ENCODE measurements at places on chromosomes 2 and 18.

- DNase-seq, result no peak
Measured at GRCh38 chr18:57018845-57019244, 128.0 kb upstream of the BOD1L2 start.

DNA sequence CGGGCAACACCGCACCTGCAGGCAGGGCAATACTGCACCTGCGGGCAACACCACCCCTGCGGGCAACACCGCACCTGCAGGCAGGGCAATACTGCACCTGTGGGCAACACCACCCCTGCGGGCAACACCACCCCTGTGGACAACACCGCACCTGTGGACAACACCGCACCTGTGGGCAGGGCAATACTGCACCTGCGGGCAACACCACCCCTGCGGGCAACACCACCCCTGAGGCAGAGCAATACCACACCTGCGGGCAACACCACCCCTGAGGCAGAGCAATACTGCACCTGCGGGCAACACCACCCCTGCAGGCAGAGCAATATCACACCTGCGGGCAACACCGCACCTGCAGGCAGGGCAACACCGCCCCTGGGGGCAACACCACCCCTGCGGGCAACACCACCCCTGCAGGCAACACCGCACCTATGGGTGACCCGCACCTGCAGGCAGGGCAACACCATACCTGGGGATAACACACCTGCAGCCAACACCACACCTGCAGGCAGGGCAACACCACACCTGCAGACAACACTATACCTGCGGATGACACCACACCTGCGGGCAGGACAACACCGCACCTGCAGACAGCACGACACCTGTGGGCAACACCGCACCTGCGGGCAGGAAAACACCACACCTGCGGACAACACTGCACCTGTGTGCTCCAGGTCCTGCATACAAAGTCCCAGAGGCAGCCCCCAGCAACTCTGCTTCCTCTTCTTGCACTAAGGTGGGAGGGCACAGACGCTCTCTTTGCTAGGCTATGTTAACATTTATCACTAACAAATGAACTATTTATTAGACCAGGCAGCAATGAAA, 57.7 kb downstream of the EIPR1 start:
- peak; percentile 8 for DNase-seq

- DNase-seq, result no peak
Measured at GRCh38 chr18:60568220-60568619, 195.6 kb upstream of the MC4R start.

GRCh38 chr18:7945882-7946281, 378.8 kb downstream of the PTPRM start:
- no peak for DNase-seq

GRCh38 chr2:95185197-95185596, 19.6 kb downstream of the ZNF2 start:
- DNase-seq, result no peak

DNA sequence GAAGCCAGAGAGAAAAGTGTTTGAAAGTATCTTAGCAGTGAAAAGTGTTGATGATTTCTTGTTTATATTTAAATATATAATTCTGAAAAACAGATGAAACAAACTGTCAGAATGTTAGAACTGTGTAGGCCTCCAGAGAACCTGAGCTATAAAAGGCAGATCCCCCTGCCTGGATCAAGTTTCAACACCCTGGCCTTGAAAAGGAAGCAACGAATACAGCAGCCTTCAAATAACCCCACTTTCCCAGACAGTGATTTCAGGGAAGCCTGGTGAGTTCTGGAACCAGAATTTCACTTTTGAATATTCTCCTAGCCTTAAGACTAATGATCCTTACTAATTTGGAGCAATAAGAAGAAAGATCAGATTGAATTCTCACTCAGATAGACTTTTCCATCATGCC, 13.3 kb upstream of the TRIM43 start:
- no peak for DNase-seq

DNA sequence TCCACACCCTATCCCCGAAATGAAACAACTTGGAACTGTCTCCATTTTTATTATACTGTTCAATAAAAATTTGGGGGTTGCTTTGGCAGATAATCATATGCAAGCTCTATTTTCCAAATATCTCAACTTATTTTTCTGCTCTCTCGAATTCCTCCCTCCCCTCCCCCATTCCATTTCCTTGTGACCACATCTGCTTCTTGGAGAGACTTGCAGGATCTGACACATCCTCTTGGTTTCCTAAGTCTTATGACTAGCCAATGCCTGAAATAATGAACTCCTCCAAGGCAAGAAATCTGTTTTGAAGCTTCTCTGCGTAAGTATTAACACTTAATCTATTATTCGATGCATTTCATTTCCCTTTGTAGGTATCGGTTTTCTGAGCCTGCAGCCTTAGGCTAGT, 16.1 kb downstream of the TGIF1 start:
- DNase-seq, result no peak

DNA sequence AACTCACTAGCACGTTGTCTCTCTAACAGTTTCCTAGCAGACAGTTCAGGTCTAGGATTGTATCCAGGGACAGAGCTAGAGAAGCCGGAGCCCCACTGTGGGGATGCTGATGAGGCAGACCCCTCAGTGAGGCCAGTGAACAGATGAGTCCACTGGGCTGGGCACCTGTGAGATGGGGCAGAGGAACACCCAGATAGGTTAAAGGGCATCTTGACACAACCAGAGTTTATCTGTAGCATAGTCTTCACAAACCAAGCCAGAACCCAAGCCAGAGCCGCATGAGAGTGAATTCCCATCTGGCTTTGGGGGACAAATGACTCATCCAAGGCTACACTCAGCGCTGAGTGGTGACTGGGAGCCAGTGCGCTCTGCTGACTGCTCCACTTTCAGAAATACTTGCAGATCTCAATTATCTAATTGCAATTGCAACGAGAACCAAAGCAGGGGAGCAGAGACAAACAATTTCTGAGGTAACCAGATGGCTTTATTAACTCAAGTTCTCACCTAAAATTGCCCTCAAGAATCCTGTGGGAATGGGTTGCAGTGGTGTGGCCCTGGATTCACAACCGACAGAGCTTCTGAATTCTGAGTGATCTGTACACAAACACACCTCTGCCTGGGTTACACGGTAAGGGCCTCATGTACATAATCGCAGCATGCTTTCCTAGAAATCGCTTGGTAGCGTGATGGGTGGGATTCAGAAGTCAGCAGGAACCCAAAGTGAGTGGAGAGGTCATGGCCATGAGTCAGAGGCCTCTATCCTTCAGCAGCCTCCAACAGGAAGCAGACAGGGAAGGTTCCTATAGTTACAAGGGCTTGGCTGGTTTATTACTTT, 48.7 kb upstream of the MSH2 start:
- DNase-seq, result no peak

DNA sequence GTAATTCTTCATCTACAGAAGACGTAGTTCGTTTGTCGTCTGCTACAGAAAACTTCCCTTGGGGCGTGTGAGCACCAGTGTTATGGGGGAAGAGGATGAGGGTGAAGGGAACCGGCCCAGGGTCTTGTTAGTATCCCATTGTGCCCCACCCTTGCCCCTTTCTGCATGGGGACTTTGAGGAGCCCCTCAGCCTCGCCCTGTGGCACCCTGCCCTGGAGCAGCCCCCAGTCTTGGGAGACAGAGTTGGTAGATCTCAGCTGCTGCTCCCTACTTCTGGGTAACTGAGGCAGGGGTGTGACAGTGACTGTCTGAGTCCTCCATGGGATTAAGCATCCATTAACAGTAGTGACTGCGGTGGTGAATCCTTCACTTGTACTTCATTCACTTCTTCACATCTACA, 50.1 kb downstream of the RNF144A start:
- no peak for DNase-seq

GRCh38 chr2:24754985-24755705, 38.0 kb downstream of the PTRHD1 start:
- no peak for DNase-seq

DNA sequence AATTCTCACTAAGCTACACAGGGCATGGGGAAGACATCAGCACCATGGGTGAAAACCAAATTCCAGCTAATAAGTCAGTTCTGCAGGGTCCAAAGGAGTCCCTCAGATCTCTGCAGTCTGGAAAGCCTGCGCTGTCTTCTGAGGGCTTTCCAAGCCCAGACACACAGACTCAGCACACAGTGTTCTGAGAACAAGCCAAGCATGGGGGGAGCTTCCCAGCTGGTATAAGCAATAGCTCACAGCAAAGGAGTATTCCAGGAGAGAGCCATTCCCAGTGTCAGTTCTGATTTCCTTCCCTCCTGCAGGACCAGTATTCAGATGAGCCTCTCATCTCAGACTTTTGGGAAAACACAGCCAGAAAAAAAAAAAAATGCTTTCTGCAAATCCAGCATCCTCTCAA, 370.8 kb downstream of the TNS1 start:
- DNase-seq, result peak; percentile 67

- no peak for DNase-seq
Measured at GRCh38 chr2:234978466-234979203, 26.8 kb downstream of the SH3BP4 start.

- DNase-seq, result peak; percentile 62
Measured at GRCh38 chr2:30422444-30423040, 24.5 kb upstream of the LCLAT1 start.

DNA sequence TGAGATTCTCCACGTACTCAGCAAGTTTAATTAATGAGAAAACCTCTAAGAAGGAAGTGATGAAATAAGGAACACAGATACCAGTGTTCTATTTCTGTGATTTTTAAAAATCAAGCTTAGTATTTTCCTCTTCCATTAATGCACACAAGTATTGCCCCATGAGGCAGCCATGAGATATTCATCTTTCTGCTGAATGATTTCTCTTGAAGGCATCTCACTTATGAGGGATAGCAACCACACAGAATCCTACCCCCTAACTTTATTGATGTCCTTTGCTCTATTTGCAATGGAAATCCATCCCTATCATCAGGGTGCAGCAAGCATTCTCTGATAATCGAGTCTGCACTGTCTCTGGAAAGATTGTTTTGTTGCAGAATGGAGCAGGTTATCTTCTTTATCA, 244.1 kb upstream of the NRP2 start:
- DNase-seq, result no peak

DNA sequence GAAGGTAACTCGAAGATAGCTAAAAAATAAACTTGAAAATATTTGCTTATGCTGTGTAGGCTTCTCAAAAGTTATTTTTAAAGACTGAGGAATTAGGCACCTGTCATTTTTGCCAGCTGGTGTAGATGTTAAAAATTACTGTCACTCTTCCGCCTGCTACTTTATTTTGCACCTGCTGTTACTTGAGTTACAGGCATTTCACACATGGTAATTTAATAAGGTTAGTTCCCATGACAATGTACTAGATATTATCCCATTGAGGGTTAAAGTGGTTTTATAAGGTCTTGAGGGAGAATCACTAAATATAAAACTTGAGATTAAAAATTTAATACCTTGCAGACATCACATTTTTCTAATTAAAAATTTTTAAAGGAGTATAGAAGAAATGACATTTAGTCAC, 26.6 kb downstream of the MYL1 start:
- DNase-seq, result no peak

- DNase-seq, result no peak
Measured at GRCh38 chr18:72107647-72108383, 436.3 kb downstream of the CBLN2 start.

DNA sequence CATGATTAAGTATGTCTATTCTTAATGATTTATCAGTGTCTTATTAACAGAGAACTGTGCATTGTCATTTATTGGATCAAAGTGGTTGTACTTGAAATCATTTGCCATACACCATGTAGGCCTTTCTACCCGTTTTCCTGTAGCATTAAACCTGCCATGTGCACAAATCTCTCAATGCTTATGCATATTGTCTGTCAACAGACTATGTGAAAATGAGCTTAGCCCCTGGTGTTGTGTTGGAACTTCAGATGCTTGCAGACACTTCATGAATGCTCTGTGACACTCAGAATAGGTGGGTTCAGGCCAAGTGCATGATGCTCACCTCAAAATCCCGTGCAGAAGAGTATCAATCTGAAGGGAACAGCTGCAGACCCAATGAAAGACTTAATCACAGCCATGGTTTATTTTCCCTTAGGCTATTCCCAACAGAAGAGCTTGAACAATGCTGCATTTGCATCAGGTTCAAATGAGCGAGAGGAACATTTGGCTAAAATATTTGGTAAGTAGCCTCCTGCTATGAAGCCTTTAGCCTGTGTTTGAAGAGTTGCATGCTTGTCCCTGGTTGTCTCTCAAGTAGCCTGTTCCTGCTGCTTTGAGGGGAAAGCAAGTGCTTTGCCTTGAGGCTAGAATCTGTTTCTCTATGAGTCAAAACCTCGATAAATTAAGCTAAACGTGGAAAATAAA, 6.1 kb downstream of the C2orf92 start:
- DNase-seq, result no peak

DNA sequence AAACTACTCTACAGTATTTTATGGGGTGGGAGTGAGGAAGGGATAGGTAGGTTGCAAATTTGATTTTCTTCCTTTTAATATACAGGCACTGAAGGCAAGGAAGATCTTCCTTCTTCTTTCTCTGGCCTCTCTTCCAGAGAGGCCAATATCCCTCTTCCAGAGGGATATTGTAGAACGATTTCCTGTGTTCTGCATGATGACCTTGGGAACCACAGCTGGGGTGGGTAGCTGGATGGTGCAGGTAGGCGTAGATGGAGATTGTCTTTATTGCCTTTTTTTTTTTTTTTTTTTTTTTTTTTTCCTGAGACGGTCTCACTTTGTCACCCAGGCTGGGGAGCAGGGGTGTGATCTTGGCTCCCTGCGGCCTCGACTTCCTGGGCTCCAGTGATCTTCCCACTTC, 49.4 kb downstream of the GATA6 start:
- DNase-seq, result no peak

DNA sequence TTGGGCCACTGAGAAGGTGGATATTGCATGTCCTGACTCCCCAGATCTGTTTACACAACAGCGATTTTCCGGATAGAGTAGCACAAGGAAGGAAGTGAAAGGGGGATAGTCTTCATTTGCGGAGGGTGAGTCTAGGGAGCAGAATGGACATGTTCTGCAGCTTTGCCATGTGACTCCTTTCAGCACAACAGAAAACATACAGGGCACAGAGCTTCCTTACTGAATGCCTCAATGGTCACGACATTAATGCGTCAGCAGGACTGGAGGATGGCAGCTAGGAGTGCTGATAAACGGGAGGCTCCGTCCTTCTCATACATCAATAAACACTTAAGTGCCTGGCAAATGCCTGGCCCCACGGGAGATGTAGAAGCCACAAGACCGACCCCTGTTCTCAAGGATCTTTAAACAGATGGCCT, 163.0 kb downstream of the FAM210A start:
- DNase-seq, result no peak

DNA sequence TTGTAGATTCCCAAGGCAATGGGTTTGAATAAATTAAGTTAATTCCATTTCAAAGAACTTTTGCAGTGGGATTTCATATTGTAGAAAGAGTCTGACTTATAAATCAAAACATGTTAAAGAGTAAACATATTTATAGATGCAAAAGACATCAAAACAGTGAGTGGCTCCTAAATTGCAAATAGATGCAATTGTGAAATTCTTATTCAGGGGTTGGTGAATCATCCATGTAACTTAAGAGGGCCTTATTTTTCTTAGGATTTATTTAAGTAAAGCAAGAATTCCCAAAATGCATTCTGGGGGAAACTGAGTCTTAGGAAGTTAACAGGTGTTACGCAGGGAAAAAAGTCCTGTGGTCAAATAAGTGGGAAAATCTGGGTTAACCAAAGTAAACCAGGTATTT, 11.3 kb downstream of the TANC1 start:
- no peak for DNase-seq

GRCh38 chr18:33596178-33596854, 18.3 kb downstream of the ASXL3 start:
- DNase-seq, result no peak

Measured in left hindlimb (tissue), 1 donor.